Stimulated activated CD4-positive, alpha-beta T cell treated with anti-CD3 and anti-CD28 coated beads, Interleukin-4, amount 100 ng/mL, for 1 hour (primary cell): ENCODE measurements at places on chromosomes 1 and 21.

- no peak for DNase-seq
Measured at GRCh38 chr1:52032124-52032784, 1.4 kb downstream of the KTI12 start.

DNA sequence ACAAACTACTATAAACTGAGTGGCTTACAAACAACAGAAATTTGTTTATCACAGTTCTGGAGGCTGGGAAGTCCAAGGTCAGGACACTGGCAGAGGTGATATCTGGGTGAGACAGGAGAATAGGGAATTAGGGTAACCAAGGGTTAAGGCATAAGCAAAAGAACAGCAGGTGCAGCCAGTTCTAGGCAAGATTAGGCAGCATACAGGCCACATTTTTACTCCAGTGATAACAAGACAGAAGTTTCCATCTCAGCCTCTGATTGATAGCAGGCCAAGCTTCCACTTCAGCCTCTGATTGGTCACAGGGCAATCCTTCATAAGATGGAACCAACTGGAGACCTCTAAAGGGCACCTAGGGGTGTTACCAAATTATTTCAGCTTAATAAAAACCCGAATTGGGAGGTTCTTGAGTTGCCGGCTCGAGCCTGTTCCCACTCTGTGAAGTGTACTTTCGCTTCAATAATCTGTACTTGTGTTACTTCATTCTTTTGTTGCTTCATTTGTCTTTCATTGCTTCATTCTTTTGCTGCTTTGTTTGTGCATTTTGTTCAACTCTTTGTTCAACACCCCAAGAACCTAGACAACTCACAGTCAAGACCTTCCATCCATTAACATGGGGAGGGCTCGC, 185.6 kb downstream of the TOMM20 start:
- no peak for DNase-seq

GRCh38 chr1:159829822-159830465, 3.3 kb downstream of the SLAMF8 start:
- DNase-seq: no peak

DNA sequence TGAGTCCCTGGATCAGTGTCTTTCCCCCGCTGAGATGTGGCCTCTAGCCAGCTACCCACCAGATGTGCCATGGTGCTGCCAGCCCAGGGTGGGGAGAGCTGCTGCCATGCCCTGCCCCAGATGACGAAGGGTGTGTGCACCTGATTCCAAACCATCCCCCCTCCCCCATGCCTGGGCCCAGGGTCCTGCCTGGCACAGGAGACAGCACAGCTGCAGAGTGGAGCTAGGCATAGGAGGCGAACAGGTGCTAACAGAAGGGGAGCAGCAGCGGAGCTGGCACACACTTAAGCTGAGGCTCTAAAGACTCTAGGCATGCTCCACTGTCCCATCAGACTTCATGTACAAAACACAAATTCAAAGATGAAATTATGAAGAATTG, 9.0 kb upstream of the LDLRAP1 start:
- no peak for DNase-seq

DNA sequence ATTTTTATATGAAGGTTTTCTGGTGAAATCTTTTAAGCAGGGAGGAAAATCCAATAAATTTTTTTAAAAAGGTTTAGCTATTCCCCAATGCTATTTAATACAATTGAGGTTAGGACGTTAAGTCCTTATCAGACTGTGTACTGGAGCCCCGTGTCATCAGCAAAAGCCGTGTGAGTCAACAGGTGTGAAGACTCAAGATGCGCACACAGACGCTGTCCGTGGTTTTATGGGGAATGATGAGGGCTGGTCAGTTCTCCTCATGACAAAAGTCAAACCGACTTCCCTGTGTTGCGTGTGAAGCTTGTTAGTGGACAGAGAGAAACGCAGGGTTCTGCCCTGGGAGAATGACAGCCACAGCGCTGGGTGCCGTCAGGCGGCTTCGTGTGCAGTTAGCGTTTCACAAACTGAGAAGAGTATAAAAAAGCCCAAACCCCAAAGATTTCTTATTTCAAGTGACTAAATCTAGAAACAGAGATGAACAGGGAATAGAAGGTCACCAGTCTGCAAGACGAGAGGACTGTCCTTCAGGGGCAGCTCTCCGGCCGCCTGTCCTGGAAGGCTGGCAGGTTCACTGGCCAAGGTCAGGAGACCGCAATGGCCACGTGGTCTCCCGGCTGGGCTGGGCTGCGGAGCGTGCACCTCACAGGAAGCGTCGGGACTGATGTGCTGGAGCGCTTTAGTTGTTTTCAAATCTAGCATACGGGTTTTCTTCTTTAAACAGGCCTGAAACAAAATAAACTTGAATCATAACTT, 22.4 kb downstream of the PTTG1IP start:
- no peak for DNase-seq

DNA sequence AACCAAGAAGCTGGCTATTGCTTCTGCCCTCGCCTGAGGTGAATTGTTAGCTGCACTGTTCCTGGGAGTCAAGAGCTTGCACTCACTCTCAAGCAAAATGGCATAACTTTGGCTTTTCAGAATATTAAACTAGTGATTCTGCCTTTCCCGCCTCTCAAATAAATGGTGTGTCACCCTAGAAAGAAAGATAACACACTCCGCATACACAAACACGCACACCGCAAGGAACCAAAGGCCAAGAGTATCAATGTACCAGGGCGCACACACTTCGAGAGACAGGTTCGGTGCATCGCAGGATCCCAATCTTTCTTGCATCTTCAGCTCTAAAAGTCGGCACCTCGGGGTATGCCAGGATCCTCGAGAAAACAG, 470 bp upstream of the RTCA start:
- no peak for DNase-seq

DNA sequence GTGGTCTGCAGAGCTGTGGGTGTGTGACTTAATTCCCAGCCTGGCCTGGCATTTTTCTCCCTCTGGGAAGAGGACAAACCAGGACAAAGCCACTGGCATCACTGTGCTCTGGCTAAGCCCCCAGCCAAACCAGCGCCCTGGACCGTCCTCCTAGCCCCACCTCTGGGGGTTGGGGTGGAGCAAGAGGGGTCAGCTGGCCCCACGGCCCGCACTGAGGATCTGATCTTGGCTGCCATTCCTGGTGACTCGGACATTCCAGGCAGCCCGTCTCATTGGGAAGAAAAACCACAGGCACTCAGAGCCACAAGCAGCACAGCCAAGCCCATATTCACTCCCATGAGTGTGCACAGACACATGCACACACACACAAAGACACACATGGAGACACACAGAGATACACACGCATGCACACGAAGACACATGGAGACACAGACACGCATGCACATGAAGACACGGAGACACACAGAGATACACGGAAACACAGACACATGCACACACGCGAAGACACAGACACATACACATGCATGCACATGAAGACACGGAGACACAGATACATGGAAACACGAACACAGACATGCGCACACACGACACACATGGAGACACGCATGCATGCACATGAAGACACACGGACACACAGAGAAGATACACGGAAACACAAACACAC, 2.3 kb upstream of the MXRA8 start:
- DNase-seq: no peak

- no peak for DNase-seq
Measured at GRCh38 chr1:115809847-115810246, 31.1 kb downstream of the NHLH2 start.

DNA sequence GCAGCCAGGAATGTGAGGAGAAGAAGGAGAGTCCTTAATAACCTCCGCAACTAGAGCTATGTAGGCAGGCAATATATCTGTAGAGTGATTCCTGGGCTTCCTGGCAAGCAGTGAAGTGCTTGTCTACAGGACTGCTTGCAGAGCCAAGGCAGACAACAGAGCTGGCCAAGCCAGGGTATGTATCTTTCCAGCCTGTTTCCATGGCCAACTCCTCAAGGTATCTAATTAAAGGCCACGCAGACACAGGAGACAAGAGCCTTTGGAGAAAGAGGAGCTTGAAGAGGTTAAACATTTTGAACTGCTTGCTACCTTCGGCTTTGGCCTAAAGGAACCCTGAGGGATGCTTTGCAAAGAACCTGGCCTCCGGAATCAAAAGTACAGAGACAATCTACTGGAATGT, 137.4 kb downstream of the PIGK start:
- DNase-seq: no peak

- DNase-seq: no peak
Measured at GRCh38 chr1:41890825-41891198, 27.9 kb downstream of the HIVEP3 start.

DNA sequence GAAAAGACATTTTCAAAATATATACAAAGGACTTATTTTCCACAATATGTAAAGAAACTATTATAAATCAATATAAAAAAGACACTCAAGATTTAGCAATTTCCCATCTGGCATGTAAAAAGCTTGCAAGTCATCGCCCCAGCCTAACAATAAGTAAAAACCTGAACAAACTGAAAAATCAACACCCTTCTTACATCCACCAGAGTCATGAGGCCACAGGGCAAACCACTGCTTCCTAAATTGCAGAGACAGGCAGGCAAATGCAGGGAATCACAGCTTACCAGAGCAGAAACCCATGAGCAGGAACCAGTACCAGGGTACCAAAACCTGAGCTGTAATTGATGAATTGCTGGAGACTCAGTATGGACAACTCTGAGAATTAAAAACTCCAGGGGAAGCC, 16.7 kb upstream of the WNT2B start:
- no peak for DNase-seq

DNA sequence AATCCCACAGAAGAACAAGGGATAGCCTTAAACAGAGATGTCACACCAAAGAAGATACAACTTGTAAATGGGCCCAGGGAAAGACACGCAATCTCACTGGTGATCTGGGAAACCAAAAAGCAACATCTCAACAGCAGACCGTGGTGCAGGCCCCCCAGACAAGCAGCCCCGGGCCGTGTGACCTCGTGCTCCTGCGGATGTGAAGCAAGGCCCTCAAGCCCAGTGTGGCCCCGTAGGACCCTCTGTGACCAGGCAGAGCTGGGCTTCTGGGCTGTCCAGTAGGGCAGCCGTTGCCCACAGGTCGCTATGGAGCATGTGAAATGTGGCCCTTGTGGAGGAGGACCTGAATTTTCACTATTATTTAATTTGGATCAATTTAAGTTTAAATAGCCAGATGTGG, 34.9 kb upstream of the TMEM52 start:
- DNase-seq: no peak

DNA sequence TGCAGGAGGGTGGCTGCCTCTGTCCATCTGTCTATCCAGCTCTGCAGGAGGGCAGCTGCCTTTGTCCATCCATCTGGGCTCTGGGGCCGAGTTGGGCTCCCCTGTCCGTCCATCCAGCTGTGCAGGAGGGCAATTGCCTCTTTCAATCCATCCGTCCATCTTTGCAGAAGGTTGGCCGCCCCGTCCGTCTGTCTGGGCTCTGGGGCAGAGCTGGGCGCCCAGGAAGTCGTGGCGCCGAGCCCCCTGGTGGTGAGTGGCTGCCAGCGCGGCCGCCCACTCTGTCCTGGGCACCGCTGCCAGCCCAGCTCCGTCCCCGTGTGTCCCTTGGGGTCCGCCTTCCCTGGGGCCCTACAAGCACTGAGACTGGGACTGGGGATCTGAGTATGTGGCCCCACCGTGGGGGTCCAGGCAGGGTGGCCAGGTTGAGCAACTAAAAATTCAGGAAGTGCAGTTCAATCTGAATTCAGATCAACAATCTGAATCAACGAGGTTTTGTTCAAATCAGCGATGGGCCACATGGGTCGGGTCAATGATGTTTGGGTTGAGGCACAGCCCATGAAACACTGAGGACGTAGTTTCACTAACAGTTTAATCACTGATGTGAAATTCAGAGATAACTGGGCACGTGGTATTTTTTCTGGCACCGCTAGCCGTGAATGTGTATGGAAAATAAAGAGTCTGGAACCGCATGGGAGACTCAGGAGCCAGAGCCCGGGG, 99.1 kb upstream of the ACTRT2 start:
- peak; percentile 51 for DNase-seq

GRCh38 chr1:151715726-151716404, 738 bp downstream of the CELF3 start:
- DNase-seq: no peak

DNA sequence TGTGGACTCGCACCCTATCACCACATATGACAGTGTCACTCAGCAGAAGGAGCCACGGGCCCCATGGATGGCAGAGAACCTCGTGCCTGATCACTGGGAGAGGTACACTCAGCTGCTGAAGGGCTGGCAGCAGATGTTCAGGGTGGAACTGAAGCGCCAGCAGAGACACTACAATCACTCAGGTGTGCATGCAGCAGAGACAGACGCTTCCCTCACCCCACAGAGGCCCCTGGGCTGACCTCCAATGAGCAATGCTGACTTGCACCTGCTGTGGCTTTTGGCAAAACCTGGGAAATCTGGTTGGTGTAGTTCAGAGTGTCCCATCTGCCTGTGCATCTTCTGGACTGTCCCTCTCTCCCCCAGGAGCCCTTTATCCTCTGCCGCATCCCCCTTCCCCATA, 51.9 kb downstream of the KIAA1614 start:
- DNase-seq: no peak

DNA sequence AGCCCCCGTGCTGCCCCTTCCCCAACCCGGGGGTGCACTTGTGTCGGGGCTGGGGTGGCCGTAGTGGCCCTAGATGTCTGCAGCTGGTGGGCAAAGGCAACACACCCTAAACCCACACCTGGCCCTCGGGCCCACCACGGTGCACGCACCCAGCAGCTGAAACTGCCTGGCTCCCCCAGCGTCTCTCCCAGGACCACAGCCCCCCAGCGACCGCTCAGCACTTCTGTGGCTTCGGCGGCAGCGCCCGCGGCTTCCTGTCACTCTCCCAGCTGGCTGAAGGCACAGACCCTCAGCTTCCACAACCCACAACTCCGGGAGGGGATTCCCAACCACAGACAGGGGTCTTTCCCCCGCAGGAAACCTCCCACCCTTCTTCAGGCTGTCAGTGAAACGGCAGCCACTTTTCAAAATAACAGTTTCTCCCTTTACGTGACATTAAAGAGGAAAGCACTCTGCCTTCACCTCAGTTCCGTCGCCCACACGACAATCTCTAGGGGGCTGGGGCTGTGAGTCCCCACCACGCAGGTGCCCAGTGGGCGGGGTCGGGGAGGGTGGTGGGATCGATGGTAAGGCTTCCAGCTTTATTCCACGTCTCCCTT, 40.7 kb upstream of the COL6A2 start:
- DNase-seq: peak; percentile 27

GRCh38 chr21:16154951-16155635, 425.3 kb downstream of the USP25 start:
- DNase-seq: no peak

DNA sequence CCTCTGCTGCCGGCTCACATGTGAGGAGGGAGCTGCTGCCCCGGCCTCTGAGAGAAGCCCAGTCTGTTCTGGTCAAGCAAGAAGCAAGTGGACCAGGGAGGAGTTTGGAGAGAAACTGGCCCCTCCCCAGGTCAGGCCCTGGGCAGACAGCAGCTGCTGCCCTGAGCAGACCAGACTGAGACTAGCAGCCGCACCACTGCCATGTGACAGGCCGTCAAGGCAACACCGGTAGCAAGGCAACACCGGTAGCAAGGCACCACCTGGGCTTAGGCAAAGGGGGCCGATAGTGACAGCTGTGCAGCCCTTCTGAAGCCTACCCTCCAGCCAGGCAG, 50.3 kb downstream of the ARHGEF16 start:
- no peak for DNase-seq

- DNase-seq: no peak
Measured at GRCh38 chr1:201383647-201384405, 6.3 kb upstream of the TNNT2 start.
